ENCODE measurements at places on chromosomes 1 and 21.

GRCh38 chr21:15592271-15592860 lies 137.4 kb upstream of the USP25 start:
- no peak for DNase-seq

GRCh38 chr1:205920159-205920558 lies 23.1 kb downstream of the SLC26A9 start:
- no peak for DNase-seq

DNA sequence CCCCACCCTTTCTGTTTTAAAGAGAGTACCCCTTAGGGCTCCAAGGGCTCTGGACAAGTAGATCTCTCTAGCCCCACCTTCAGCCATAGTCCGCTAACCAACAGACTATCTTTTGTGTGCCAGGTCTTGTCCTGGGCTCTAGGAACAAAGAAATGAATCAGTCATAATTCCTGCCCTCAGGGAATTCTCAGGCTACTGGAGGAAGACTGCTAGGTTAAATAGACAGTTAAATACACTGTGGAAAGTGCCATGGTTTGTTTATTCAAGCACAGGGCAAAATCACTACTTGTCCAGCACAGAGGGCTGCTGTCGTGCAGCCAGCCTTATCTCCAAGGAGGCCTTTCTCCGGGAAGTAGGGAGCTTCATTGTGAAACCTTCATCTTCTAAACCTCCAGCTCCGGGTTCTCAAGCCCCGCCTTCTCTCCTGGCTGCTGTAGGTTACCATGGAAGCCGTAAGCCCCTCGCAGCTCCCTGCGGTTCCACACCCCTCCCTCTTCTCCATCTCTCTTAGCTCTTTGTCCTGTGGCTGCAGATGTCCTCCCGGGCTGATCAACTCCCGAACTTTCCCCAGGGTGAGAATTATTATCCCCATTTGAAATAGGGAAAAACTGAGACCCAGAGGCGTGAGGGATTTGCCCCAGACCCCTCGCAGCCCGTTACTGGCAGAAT lies 29.8 kb downstream of the SHISAL2A start:
- DNase-seq, result no peak

GRCh38 chr1:177620636-177621190 lies 349.1 kb downstream of the SEC16B start:
- peak; percentile 8 for DNase-seq

- DNase-seq, result peak; percentile 47
Measured at GRCh38 chr1:59477286-59477685, 180.4 kb downstream of the FGGY start.

- no peak for DNase-seq
Measured at GRCh38 chr21:45326169-45326851, 38.6 kb upstream of the POFUT2 start.

DNA sequence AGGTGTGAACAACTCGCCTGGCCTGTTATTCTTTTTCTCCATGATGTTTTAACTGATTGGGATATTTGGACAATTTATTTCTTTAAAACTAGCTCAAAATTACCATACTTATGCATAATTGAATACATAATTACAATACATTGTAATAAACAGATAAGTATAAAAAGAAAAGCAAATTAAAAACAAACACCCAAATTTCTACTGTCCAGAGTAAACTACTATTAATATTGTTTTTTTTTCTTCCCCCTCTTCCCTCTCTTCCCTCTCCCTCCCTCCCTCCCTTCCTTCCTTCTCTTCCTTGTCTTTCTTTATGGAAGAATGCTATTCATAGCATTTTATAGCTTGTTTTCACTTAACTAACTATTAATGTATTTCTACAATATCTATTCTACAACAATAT lies 117.7 kb upstream of the IVNS1ABP start:
- DNase-seq, result no peak

DNA sequence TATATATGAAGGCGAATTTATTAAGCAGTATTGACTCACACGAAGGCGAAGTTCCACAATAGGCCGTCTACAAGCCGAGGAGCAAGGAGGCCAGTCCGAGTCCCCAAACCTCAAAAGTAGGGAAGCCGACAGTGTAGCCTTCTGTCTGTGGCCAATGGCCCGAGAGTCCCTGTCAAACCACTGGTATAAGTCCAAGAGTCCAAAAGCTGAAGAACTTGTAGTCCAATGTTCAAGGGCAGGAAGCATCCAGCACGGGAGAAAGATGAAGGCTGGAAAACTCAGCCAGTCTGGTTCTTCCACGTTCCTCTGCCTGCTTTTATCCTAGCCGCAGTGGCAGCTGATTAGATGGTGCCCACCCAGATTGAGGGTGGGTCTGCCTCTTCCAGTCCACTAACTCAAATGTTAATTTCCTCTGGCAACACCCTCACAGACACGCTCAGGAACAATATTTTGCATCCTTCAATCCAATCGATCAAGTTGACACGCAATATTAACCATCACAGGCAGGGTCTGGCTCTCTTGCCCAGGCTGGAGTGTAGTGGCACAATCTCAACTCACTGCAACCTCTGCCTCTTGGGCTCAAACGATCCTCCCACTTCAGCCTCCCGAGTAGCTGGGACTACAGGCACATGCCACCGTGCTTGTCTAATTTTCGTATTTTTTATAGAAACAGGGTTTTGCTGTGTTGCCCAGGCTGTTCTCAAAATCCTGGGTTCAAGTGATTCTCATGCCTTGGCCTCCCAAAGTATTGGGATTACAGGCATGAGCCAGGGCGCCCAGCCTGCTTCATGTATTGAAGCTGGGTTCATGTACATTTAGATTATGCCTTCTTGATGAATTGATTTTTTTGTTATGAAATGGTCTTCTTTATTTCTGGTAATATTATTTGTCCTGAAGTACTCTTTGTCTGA lies 85.3 kb downstream of the DHRS3 start:
- DNase-seq, result no peak

- DNase-seq, result no peak
Measured at GRCh38 chr1:96075704-96076455, 645.7 kb upstream of the PTBP2 start.

GRCh38 chr1:59141267-59141863 lies 155.5 kb upstream of the FGGY start:
- no peak for DNase-seq

DNA sequence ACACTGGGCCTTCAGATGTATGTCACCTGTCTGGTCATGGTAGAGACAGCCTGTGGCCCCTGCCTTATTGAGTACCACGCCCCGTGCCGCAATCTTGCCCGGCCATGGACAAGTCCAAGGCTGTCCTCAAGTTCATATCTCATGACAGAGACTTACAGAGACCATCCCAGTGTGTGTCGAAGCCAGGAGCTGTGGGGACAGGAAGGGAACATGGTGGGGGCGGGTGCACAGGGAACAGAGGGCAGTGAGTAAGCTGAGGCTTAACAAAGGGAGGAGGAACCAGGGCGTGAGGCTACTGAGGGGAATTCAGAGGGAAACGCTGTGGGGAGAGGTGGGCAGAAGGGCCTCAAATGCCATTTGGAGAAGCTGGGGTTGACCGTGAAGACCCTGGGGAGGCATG lies 75.8 kb downstream of the ALPL start:
- DNase-seq, result no peak

GRCh38 chr1:20526267-20526666 lies 18.3 kb upstream of the MUL1 start:
- no peak for DNase-seq

- no peak for DNase-seq
Measured at GRCh38 chr1:44636083-44636687, 38.1 kb downstream of the TMEM53 start.

GRCh38 chr1:29319300-29320110 lies 83.2 kb downstream of the PTPRU start:
- DNase-seq, result no peak

GRCh38 chr1:209756615-209757445 lies 977 bp downstream of the TRAF3IP3 start:
- no peak for DNase-seq

DNA sequence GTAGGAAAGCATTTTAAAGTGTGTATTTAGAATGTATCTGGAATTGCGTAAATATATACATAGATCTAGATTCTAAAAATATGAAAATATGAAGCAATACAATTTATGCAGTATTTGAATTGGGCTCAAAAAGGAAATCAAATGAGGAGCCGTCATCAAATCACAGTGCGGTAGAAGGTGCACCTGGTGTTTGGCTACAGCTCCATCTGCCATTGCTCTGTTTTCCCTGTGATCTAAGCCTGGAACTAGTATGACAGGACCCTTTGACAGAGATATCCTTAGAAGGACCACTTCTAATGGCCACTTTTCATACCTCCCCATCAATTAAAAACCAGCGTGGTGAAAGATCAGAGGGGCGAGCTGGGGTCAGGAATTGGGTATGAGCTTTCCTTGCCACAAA lies 202.6 kb downstream of the NFIA start:
- no peak for DNase-seq

DNA sequence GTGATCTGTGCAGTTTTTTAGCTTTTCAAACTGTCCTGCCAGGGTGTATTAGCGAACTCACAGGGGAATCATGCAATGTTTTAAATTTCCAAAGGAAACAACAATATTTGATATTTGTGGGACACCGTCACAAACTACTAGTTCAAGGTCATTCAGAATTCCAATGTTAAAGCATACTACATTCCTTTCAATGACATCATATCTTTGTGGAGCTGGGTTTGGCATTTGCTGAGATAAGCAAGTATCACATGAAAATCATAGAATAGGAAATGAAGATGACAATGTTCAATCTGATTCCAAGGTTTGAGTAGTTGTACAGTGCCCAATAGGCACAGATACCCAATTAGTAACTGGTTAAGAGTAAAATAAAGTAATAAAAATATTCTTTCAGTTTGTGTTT lies 35.6 kb downstream of the NUF2 start:
- no peak for DNase-seq

DNA sequence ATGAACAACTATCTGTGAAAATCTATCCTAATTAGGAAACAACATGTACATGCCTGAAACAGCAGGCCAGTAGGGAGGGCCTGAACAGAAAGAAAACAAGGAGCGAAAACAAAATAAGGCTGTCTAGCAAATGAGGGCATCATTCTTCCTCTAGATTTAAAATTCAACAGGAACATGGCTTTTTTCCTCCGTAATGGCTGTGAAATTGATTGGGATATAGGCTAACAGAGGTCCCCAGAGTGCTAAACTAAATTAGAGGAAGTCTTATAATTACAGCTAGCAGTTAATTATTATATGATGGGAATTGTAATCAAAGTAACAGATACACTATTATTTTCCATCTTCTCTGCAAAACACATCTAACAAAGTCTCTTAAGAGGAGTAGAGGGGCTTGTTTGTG lies 51.7 kb upstream of the TIAM1 start:
- DNase-seq, result no peak

- peak; percentile 80 for DNase-seq
Measured at GRCh38 chr1:112957133-112957812, 1.3 kb upstream of the SLC16A1 start.

- no peak for DNase-seq
Measured at GRCh38 chr1:25123551-25123950, 108.8 kb downstream of the SYF2 start.

DNA sequence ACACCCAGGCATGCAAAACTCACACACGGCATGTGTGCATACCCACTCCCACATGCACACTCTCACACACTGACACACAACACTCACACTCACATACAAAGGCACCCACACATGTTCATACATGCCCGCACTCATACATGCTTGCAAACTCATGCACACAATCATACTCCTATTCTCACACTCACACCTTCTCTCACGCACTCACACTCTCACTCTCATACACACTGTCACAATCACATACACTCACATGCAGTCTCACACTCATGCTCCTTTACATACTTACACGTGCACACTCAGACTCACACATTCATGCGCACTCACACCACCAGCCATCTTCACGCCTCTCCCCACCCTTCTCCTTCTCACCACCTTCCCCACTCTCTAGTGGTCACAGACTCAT lies 3.1 kb downstream of the SLC5A9 start:
- DNase-seq, result no peak

DNA sequence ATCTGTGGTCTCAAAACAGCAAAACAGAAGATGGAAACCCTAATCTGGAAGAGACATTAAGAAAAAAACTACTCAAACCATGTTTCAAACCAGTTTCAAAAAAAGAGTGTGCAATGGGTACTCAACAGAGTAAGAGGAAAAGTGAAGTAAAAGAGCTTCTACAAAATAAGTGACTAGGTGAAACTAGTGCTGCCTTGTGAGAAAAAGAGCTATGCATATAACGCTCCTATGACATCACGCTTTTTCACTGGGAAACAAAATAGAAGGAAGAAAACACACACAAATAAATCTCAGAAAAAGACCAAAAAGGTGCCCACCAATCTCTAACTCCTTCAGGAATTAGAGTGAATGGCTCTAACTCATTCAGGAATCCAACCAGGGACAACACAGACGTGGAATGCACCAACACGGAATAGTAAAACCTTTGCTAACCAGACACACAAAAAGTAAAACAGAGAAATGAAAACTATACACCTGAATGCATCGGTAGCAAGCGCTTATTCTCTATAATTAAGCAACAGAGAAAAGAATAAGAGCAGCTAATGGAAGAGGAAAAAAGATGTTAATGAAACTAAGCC lies 1.3 kb downstream of the FOXJ3 start:
- DNase-seq, result no peak

- no peak for DNase-seq
Measured at GRCh38 chr1:8388732-8389562, 71.0 kb downstream of the SLC45A1 start.

DNA sequence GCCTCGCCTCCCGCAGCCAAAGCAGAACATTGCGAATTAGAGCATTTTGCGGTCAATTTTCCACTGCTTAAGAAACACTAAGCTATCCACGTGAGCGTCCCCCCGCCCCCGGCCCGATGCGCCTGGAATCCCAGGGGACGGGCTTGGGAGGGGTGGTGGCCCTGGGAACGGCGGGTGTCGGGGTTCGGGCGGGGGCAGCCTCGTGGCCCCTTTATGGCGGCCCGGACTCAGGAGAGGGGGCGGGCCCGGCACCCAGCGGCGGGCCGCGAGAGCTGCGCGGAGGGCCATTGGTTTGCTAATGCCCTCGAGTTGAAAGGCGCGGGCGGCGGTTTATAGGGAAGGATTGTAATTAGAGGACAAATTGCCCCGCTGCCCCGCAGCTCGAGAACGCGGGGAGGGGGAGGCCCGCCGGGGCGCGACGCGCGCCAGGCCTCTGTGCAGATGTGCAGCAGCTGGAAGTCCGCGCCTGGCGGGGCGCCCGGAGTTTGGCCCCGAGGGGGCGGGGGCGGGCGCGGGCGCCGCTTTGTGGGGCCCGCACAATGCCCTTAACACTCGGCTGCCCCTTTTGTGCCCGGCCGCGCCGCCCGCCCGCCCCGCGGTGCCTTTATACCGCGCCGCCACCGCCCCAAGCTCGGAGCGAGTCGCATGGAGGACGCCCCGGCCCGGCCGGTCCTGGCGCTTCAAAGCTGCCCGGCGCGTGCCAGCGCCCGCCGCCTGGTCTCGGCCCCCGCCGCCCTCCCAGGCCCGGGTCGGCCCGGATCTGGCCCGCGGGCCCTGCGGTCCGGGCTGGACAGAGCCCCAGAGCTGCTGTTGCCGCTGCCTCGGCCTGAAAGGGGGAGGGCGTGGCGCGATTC lies 1.9 kb upstream of the HES3 start:
- DNase-seq, result no peak

GRCh38 chr1:65469889-65470340 lies 49.4 kb downstream of the LEPR start:
- peak; percentile 40 for DNase-seq

- no peak for DNase-seq
Measured at GRCh38 chr1:147515045-147515869, 26.0 kb upstream of the BCL9 start.

- DNase-seq, result no peak
Measured at GRCh38 chr21:36964398-36964797, 2.1 kb downstream of the HLCS start.

- DNase-seq, result no peak
Measured at GRCh38 chr1:175620376-175620775, 123.0 kb downstream of the TNR start.

GRCh38 chr1:184743062-184743756 lies 11.4 kb downstream of the EDEM3 start:
- no peak for DNase-seq

- no peak for DNase-seq
Measured at GRCh38 chr21:38341546-38342012, 84.8 kb downstream of the KCNJ15 start.

Measured in fibroblast of skin of left biceps (primary cell).